ENCODE measurements at places on chromosomes 6 and 20.
A peak's percentile ranks its signal among the peaks of the same experiment; 100 is the strongest.

GRCh38 chr20:57457243-57458095, 66.3 kb downstream of the RBM38 start:
- DNase-seq, result no peak

- no peak for DNase-seq
These were observed 7.6 kb upstream of the CCN2 start for GRCh38 chr6:131958542-131959470.

- DNase-seq, result no peak
These were observed 98.1 kb downstream of the YTHDF1 start for GRCh38 chr20:63117661-63118302.

GRCh38 chr20:25526446-25526845, 58.9 kb downstream of the NINL start:
- no peak for DNase-seq

GRCh38 chr20:35271904-35272303, 6.0 kb downstream of the MMP24OS start:
- peak; percentile 75 for DNase-seq

DNA sequence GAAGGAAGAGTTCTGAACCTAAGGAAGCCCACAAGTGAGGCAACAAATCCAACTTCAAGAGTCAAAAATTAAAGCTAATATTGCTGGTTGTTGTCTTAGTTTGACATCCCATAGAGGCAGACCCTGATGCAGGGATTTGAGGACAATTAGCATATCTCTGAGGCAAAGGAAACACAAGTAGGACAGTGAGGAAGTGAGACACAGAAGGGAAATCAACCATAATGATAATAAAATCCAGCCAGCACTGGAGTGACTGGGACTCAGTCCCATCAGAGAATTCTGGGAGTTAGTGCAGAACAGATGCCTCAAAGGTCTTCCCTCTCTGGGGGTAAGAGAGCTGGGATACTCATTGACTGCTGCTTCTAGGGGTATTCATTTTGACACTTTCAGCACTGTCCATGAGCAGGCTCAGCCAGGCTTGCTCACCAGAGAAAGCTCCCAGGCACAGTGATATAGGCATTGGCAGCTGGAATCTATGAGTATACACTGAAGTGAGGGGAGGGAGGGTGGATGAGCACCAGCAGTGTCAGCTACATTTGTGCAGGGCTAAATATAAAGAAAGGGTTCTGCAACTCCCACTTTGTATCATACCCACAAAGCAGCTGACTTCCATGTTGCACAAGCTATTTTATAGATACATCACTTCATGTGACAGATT, 43.4 kb upstream of the SPTLC3 start:
- DNase-seq, result peak; percentile 17

DNA sequence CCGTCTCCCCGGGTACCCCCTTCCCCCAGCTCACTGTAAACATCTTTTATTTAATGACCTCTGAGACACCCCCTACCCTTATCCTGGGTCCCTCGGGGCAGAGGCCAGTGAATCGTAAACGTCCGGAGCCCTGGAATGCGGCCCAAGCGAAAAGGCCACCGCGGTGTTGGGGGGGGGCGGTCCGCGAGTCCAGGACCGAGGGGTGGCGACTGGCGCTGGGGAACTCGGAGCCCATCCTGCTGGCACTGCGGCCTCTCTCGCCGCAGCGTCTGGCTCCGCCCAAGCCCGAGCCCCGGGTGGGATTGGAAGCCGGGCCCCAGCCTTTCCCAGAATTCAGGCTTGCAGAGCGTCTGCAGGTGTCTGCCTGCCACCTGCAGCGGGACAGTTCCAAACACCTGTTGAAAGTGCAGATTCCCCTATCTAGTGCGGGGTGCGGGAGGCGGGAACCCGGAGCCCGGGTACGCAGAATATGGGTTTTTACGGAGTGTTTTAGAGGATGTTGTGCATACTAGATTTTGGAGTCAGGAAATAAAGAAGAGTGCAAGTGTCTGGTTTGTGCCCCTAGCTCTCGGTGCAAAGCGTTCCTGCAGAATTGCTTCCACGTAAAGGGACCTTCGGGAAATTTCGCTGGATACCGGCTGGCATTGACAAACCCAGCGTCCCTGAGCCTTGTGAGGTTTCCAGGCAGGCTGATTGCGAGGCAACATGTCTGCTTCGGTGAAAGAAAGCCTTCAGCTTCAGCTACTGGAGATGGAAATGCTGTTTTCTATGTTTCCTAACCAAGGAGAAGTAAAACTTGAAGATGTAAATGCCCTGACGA, 800 bp downstream of the RWDD2A start:
- no peak for DNase-seq

DNA sequence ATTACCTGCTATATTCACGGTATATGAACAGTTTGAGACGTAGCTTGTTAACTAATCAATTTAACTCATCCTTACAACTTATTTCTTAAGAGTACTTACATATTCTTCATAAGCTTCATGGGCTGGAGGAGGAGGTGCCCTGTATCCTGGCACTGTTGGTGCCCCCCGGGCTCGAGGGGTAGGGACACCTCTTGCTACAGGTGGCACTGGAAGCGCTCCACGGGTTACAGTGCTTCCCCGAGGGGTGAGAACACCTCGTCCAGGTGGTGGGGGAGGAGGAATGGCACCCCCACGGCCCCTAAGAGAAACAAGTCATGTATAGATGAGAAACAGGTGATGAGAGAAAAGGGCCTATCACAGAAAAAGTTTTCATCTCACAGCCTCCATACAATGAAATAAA, 391.5 kb downstream of the KHDRBS2 start:
- no peak for DNase-seq

DNA sequence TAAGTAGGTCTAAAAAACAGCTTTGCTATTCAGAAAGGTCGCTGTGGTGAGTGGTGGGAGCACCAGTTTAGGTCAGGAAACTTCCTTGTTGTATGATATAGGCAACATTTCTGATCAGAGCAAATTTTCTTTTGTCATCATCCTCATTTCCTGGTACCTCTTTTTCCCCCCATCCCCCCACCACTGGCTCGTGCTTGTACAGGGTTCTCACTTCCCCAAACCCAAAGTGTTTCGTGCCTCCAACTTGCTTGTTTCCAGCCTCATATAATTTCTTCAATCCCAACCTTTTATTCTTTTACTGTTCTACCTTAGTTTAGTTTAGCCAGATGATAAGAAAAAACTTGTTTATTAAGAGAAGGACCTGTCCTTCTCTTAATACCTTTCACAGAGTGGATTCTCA, 209.4 kb upstream of the JAG1 start:
- no peak for DNase-seq

DNA sequence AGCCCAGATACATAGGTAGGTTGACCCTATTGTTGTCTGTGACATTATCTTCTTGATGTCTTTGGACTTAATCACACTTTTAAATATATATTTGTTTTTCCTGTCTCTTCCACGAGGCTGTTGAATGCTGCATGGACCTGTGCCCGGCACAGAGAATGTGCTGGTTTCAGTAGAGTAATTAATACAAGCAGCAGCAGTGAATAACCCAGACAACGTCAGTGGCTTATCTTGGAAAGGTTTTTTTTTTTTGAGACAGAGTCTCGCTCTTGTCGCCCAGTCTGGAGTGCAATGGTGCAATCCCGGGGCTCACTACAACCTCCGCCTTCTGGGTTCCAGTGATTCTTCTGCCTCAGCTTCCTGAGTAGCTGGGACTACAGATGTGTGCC, 108.2 kb downstream of the CDH26 start:
- no peak for DNase-seq

- peak; percentile 60 for DNase-seq
These were observed 253.4 kb downstream of the PRL start for GRCh38 chr6:22043284-22043962.

GRCh38 chr20:38084425-38084951, 50.9 kb downstream of the RPRD1B start:
- DNase-seq, result no peak

- DNase-seq, result no peak
These were observed 17.5 kb downstream of the TRMT6 start for GRCh38 chr20:5932796-5933195.

DNA sequence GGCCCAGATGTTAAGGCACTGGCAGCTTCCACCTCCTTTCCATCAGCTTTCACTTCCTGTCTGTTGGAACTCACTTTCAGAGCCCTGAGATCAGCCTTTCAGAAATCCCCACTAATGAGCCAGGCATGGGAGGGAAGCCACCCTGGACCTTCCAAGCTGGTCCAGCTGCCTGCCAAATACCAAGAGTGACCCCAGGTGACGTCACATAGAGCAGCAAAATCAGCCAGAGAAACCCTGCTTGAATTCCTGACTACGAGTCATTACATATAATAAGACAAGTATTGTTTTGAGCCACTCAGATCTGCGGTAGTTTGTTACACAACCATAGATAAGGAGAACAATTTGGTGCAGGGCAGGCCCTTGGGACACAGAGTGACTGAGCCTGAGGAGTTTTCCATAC, 556.0 kb upstream of the JAG1 start:
- peak; percentile 89 for DNase-seq

DNA sequence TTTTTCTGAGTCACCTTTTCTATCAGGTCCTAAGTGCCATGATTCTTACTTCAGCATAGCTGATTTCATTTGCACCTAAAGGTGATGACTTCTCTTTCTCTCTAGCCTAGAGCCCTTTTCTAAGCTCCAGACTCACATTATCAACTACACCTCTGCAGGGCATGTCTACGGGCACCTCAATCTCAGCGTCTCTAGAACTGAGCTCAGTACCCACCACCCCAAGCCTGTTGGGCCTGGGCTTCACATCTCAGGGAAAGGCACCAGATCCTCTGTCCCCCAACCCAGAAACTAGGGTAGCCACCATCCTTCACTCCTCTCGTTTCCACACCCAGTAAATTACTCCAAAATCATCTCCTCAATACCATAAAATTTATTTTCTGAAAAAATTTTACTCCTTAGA, 10.6 kb upstream of the PLCG1 start:
- no peak for DNase-seq

DNA sequence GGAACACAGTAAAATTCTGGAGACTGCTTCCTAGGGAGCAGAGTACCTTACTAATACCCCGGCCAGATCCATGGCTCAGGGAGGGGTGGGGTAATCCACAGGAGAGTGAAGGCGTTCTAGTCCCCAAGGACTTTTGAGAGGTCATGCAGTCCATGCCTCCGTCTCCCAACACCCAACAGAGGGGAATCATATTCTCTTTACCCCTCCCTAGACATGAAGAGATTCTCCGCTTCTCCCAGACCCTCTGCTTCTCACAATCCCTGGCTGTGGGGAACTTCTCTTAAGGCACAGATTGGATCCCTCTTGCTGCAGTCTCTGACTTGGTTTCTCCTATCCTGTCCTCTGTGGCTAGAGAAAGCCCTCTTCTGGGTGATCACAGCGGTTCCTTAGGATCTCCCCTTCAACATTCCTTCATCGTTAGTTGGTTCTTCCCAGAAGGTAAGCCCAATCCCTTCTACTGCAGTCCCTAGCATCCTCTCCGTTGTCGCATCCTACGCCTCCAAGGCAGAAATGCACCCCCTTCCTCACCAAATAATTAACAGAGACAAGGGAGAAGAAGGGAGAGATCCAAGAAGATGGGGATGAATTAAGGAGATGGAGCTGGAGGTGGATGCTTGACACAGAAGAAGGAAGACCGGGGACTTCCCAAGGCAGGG, 562 bp downstream of the GGT7 start:
- no peak for DNase-seq

DNA sequence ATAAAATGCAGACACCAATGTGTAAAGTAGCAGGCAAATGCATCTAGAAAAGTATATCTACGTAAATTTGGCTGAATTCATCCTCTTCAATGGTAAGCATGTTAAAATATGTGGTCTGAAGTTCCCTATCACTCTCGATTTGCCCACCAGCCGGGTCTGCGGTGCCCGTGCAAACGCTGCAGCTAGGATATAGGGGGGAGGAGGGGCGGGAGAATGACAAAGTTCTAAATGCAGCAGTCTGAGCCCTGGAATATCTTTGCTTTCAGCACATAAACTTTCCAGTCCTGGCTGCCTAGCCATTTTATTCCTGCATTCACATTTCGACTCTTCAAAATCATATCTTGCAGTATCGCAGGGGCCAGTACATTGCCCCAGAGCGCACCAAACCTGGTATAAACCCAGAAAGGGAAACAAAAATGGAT, 708 bp downstream of the NRN1 start:
- DNase-seq, result no peak

DNA sequence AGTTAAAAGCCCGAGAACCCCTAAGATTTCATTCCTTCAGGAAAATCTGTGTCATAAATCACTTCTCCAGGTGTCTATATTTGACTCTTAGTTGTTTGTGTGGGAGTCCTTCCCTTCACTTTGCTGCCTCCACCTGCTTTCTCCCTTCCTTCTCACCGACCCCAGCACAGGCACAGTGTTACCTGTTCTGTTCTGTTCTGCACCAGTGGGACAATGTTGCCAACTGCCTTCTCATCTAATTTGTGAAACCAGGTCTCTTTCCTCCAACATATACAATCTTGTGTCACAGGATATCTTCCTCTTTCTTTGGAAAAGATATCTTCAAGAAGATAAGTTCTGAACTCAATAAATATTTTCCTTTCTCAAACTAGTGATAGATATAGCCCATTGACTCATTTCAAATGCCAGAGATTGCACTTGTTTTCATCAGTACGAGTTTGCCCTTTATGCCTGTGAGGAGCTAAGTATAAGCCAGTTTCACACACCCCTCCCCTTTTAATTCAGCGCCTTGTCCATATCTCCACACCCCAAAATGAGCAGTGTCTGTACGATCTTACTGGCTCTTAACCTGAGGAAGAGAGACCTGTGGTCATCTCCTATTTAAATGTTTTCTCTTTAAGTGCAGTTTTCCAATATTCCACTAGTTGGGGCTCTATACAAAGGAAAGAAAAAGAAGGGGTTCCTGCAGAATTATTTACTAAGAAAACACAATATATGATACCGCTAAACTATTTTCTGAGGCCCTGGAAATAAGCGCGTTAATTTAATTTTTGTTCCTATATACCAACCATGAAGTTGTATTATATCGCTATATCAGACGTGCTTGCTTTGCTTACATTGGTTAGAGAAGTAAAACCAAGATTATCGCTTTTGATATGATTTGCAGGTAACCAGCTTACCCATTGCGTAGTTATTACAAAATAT, 81.6 kb upstream of the PREP start:
- peak; percentile 58 for DNase-seq

GRCh38 chr6:11427723-11428245, 109.8 kb upstream of the TMEM170B start:
- no peak for DNase-seq

DNA sequence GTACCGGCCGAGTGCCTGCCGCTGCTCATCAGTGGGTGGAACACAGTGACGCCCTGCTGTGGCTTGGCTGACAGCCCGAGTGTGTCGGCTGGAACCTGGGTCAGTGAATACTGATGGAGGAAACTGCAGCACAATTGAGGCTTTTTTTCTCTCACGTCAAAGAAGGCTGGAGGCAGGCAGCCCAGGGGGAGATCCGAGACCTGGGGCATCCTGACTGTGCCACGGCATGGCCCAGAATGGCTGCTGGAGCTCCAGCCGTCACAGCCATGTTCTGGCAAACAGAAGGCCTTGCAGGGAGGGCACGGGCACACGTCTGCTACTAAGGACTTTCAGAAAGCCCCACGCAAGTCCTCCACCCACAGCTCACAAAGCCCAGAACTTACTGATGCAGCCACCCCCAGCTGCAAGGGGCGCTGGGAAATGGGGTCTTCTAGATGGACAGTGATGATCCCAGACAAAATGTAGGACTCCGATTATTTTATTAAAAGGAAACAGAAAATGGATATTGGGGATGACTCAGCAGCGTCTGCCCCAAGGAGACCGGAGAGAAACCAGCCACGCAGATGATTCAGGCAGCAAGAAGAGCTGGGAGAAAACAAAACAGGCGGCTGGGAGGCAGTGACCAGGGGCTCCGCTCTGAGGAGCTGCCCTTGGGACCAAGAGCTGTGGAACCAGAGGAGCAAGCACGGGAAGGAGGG, 140.0 kb downstream of the TAF4 start:
- DNase-seq, result peak; percentile 82

- DNase-seq, result no peak
These were observed 109.6 kb downstream of the ASXL1 start for GRCh38 chr20:32467506-32468312.

Measured in fibroblast of mammary gland (primary cell).